ENCODE measurements at places on chromosomes 4 and X.

DNA sequence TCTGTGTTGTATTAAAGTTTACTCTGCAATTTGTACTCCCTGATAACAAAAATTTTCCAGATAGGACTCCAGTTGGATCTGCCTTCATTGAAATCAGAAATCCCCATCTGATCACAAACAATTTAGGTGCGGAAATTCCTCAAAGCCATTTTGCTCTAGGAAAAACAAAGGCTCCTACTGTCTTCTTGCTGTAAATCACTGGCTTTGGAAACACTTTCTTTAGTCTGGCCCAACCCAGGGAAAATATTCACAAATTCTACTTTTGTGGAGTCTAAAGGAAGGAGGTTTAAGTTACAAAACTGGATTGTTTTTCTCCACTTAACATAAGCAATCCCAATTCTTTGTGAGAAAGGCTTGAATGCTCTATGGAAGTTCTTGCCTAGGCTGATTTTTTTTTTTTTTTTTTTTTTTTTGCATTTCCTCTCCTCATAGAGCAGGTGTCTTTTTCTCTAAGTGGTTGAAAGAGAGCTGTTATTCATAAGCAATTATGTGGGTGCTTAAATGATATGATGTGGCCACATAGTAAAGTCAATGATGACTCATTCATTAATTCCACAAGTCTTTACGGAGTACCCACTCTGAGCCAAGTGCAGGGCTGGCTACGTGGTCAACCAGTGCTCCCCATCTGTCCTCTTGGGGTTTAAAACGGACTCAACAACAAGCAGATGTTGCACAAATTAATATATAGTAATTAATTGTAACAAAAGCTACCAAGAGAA, 261.4 kb downstream of the LDB2 start:
- DNase-seq: no peak

DNA sequence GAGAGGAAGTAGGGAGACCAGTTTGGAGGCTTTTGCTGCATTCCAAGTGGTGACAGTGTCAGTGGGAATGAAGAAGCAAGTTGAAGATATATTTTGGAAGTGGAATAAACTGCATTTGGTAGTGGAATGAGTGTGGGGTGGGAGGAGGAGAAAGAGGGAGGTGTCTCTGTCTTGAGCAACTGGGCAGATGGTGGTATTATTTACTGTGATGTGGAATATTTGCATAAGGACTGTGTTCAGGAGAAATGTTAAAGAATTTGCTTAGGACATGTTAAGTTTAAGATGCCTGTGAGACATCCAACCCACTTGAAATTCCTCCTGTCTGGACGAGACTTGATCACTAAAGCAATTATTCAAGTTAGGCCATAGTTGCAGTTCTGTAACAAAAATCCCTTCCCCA, 448.9 kb upstream of the AMOT start:
- DNase-seq: no peak

DNA sequence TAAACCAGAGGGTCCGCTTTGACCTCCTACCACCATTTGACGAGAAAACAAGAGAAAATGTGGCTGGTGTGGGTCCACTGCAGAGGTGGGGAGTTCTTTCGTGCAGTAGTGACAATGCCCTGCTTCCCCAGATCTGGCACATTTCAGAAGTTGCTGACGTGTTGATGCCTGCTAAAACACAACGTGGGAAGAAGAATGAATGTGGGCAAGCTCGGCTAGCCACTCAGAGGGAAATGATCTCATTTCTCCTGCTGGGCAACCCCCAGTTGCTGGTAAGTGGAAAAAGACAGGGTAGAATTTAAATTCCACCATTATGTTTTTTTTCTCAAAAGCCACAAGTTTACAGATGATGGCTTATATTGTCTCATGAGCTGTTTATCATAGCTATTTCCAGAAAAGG, 77.9 kb downstream of the LUZP4 start:
- DNase-seq: no peak

- DNase-seq: no peak
Observed at GRCh38 chr4:1245481-1246051, 3.4 kb downstream of the CTBP1 start.

GRCh38 chr4:112266823-112267222, 18.9 kb downstream of the TIFA start:
- DNase-seq: no peak

GRCh38 chr4:25346913-25347312, 30.1 kb upstream of the ANAPC4 start:
- DNase-seq: no peak

GRCh38 chr4:163195247-163195765, 28.6 kb upstream of the NAF1 start:
- DNase-seq: no peak

DNA sequence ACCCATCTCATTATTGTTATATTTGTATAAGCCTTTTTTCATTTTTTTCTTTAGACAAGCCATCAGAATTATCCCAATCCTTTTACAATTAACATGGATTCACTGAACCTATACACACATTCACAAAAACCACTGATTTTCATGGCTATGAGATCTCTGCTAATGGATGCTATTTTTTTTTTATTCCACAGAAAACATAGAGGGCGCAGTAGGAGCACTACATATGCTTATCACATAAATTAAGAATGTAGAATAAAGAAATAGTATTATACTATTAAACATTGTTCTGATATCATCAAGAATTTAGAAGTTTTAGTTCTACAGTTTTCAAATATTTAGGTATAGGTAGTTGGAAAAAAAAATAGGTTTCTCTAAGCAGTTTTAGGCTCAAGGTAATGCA, 1477.4 kb downstream of the ARAP2 start:
- no peak for DNase-seq

DNA sequence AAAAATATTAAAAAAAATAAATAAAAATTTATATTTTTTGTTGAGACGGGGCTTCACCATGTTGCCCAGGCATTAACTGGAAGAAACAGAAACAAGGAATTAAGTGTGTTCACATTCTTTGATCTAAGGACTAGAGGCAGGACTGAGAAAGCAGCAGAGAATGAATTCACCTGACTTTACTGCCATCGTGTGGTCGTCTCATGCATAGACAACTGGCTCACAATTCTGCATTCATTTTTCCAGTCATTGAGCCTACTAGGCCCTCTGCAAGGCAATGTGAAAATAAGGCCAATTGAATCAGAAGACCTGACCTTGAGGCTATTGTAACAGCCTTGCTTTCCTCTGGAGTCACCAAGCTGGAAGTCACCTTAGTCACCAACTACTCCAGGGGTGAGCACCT, 37.4 kb downstream of the LHFPL1 start:
- DNase-seq: no peak

DNA sequence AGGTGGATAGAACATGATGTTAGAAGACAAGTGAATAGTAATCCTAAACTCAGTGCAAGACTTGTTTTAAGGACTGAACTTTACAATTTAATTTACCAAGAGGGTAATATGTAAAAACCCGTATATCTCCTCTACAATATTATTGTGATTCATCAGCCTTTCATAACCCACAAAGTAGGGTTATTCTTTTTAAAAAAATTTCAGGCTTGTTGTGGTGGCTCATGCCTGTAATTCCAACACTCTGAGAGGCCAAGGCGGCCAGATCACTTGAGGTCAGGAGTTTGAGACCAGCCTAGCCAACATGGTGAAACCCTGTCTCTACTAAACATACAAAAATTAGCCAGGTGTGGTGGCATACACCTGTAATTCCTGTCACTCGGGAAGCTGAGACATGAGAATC, 7.2 kb downstream of the IBSP start:
- no peak for DNase-seq

DNA sequence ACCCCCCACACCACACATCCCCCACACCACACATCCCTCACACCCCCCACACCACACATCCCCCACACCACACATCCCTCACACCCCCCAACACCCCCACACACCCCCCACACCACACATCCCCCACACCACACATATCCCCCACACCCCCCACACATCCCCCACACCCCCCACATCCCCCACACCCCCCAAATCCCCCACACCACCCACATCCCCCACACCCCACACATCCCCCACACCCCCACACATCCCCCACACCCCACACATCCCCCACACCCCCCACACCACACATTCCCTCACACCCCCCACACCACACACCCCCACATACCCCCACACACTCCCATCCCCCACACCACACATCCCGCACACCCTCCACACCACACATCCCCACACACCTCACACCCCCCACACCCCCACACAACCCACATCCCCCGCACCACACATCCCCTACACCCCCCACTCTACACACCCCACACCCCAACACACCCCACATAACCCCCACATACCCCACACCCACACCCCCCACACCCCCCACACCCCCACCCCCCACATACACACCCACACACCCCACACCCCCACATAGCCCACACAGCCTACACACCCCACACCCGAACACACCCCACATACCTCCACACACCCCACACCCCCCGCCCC, 172.9 kb downstream of the DCLK2 start:
- no peak for DNase-seq

GRCh38 chr4:7922466-7922865, 17.2 kb downstream of the AFAP1 start:
- no peak for DNase-seq

GRCh38 chrX:106247162-106247561, 79.1 kb downstream of the PWWP3B start:
- no peak for DNase-seq

DNA sequence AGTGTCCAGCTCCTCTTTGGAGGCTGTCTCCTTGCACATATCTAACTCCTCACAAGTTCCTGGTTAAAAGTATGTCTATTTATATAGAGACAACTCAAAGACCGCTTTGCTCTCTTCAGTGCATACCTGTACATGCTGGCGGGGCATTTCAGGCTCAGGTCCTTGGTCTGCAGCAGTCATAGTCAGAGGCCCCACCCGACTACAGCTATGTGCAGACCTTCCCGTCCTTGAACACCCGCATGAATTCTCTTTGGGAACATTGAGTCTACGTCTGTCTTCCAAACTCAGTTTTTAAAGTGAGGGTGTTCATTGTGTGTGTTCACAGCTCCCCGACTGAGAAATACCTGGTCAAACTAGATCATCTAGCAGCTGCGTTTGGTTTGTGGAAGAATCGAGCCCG, 4.2 kb downstream of the BCOR start:
- no peak for DNase-seq

DNA sequence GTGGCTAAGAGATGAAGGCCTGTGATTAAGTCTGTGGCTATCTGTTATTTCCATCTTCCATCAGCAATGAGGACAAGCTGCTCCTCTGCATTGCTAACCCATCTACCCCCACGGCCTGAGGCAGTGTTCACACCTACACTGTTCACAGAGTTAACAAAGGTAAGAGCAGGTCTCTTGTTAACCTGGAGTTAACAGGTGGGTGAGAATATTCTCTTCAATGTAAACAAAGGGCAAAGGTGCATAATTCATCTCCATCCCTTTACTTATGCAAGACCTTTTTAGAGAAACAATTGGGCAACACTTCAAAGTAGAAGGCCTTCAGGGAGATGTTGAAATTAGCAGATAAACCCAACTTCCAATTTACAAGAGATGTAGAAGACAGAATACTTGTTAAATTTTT, 2.8 kb downstream of the SLC35A2 start:
- DNase-seq: no peak

- no peak for DNase-seq
Observed at GRCh38 chr4:42715807-42716482, 59.0 kb upstream of the ATP8A1 start.

DNA sequence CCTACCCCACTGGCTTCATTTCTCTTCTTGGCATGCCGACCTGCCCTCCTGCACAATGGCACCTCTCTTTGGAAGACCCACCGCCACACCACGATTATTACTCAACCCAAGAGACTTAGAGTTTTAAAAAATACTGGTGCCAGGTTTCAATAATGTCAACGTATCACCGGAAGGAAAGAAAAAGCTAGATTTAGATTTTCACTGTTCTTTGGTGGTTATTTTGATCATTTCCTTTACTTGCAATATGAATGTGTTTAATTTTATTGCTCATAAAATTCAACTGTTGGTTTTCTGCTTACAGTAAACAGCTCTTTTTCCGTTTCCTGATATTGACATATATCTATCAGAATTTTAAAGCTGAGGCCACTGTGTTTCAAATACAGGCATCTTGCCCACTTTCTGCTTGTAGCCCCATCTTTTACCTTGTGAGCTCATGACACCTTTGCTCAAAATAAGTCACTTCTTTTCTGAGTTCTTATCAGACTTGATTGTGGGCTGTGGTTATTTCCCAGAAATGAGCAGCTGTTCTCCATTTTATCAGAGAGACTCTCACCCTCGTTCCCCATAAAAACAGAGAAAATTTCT, 439.1 kb downstream of the INPP4B start:
- DNase-seq: no peak

GRCh38 chrX:139647597-139647996, 60.4 kb downstream of the MCF2 start:
- no peak for DNase-seq

DNA sequence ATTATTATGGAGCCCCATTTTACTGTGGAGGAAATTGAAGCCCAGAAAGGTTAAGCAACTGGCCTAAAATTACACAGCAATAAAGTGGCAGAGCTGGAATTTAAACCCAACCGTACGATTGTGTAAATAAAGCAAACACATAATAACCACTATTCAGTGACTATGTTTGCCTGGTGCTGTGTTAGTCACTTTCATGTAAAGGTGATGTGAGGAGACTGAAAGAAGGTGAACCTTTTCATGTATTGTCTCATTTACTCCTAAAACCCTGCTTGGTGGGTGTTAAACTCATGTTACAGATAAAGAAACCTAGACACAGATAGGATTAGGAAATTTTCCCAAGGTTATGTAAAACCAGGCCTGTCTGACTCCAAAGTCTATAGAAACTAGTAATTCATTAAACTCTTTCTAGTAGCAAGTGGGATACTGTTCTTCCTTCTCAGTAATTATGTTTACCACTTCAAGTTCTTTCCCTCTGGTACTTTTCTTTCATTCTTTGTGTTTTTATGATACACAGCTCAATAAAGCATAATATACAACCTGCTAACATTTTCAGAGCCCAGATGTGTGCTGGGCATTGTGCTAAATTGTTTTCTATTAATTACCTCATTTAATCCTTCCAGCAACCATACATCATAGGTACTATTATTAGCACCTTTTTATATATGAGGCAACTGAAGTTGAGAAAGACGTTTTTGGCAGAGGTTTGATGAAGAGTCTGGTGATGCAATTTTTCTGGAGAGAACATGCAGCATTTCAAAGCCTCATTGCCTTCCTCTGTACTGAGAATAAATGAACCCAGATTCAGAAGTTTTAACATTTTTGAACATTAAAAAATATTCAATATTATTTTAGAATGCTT, 202.7 kb downstream of the SPRY1 start:
- DNase-seq: no peak

- no peak for DNase-seq
Observed at GRCh38 chrX:23035493-23035892, 35.7 kb downstream of the DDX53 start.

- no peak for DNase-seq
Observed at GRCh38 chrX:50617183-50617582, 146.6 kb upstream of the DGKK start.

Measured in activated naive CD4-positive, alpha-beta T cell (primary cell).